ENCODE measurements at places on chromosomes 5 and 9.
A peak's percentile ranks its signal among the peaks of the same experiment; 100 is the strongest.

DNA sequence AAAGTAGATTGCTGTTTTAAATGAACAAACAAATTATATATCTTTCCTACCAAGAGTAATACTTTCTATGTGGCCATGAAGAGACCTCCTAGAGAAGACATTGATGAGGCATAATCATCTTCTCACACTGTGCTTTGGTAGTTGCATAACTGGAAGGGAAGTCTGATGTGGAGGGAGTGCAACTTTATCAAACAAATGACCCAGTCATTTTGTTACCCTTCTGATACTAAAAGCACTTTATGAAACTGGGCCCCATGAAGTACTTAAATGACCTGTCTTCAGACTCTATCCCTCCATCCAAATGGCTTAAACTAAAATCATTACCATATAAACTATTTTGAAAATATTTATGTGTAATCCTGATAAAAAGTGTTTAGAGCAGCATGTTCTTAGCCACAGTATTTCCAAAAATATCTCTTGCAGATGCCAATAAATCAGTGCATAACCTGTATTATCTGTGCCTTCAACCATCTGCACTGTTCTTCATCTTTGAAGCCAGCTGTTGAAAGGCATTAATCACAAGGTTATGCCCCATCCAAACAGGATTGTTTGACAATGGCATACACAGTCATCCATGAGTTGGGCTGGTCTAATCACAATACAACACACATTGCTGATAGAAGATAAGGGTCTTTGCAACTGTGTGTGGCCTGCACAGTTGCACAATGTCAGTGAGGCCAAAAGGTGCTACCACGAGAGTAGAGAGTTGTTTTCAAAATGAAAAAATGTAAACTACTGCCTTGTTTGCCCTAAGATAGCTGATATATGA is 31.9 kb upstream of the MIER3 start:
- DNase-seq = no peak

GRCh38 chr5:73355108-73355507 is 93.5 kb downstream of the FOXD1 start:
- no peak for DNase-seq

- no peak for DNase-seq
Observed at GRCh38 chr9:25700430-25700829, 22.2 kb upstream of the TUSC1 start.

DNA sequence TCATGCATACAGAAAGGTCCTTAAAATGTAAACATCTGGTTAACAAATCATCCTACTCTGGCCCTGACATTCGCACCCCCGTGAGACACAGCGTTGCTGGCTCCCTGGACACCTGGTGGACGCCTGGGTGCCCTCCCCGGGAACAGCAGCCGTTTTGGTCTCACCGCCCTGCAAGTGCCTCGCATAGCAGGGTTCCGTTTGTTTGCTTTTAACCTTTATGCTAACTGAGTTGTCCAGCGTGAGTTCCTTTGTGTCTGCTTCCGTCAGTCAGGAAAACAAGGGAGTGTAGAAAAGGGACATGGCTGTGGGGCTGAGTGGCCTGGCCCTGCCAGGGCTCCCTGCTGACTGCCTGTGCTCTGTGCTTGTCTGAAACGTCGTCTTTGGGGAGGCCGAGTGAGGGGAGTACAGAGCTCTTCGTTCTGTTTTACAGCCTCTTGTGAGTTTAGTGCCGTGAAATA is 91.8 kb upstream of the CACNA1B start:
- DNase-seq = no peak

DNA sequence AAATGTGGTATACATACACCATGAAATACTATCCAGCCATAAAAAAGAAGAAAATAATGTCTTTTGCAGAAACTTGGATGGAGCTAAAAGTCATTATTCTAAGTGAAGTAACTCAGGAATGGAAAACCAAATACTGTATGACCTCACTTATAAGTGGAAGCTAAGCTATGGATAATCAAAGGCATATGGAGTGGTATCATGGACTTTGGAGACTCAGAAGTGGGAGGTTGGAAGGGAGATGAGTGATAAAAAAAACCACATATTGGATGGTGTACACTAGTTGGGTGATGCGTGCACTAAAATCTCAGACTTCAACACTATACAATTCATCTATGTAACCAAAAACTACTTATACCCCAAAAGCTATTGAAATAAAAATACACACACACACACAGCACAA is 24.5 kb downstream of the ADAMTS12 start:
- peak; percentile 81 for DNase-seq

DNA sequence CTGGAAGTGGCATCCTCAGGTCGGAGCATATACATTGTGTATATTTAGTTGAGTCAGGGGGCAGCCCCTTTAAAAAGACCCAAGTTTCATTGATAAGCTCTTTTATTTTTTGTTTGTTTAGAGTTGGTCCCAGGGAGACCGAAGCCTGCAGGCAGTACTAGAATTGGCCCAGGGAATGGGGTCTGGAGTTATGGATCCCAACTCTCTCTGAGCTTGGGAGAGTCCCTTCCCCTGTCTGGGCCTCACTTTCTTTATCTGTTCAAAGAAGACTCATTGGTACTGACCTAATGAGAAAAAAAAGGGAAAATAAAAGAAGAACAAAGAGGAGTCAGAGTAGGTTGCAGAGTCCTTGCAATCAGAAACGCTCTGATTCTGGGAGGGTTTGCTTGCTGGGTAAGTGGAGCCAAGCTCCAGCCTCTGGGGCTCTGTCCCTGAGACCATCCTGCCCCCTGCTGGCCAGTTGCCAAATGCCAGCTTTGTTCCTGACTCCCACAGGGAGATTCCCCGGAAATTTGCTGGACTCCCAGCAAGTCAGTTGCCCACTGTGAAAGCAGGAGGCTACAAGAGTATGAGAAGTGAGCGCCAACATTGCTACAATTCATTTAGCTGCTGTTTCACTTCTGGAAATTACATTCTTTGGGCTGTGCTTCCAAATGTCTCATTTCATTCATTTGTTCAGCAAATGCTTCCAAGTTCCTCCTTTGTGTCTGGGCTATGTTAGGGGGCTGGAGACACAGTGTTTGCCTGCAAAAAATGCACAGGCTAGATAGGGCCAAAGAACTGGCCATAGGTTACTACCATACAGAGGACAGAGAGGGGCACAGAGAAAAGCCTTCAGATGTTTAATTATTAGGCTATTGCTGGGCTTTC is 156.2 kb downstream of the MELK start:
- DNase-seq = peak; percentile 65

GRCh38 chr5:96048763-96049162 is 87.1 kb upstream of the ELL2 start:
- peak; percentile 27 for DNase-seq

GRCh38 chr9:98714833-98715232 is 6.1 kb upstream of the GABBR2 start:
- no peak for DNase-seq

DNA sequence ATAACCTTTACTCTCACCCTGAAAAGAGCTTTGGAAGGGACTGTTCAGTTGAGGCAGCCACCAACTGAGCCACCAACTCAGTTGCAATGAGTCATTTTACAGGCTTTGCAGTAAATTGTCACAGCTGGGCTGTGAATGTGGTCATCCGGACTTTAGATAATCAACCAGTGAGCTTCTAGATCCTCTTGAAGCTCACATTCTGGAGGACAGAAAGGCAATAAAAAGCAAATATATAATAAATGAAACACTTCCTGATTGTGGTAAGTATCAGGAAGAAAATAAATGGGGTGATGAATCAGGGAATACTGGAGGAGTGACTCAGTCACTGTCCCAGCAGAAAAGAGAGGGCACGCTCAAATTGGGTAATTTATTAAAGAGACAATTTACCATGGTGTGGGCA is 13.2 kb upstream of the C5orf58 start:
- DNase-seq = peak; percentile 72

DNA sequence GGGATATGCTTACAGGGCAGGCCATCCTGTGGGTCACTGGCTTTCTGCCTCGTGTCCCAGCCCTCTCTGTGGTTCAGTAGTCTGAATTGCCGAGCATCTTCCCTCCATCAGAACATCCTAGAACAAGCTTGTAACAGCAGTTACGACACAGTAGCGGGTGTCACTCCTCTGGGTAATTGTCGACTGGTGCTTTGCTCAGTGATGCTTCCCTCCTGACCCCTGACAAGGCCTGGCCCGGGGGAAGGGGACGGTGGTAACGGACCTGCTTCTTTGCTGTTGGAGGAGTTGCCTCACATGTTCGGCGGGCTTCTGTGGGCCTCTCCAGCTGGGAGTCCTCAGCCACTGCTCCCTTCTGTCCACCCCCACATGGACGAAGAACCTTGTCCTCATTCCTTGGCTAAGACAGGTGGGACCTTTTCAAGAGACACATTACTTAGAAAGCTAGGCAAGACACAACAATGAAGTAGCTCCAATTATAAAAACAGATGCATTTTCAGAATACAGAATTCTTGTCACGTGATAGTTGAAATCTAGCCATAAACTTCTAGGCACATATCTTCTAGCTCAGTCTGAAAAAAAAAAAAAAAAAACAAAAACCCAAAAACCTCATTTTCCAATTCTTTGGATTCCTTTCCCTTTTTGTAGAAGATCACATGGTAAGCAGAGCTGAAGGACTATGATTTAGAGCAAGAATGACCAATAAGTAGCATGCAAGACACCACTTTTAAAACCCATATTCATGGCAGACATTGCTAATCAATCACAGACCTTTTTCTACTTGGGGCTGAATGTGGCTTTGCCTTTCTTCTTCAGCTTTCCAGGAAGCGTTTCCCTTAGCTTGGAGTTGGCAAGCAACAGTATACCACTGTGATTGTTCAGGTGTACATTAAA is 25.0 kb downstream of the HMCN2 start:
- peak; percentile 23 for DNase-seq

GRCh38 chr5:96066386-96066719 is 104.7 kb upstream of the ELL2 start:
- no peak for DNase-seq
